Stimulated activated CD4-positive, alpha-beta T cell treated with anti-CD3 and anti-CD28 coated beads, Interleukin-4, amount 100 ng/mL, for 4 hours (primary cell): ENCODE measurements at places on chromosomes 2 and 18.

GRCh38 chr18:45373286-45373880 lies 241.9 kb upstream of the SLC14A2 start:
- DNase-seq = no peak

DNA sequence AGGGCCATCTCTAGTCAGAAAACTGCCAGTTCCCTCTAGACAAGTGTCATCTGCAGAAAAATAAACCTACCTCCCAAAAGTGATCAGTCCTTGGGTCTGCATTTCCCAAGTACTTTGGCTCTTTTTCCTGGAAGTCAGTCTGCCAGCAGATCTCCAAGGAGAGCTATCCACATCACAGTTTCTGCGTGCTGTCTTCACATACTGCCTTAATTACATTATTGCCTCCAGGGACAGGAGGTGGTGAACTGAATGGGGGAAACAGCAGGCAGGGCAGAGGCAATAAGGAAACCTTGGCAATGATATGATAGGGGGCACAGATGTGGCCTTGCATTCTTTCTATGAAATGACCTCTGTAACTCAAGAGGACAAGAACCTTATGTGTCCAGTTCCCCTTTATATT lies 105.9 kb upstream of the SIX2 start:
- DNase-seq = no peak

GRCh38 chr2:66761826-66762225 lies 326.9 kb downstream of the MEIS1 start:
- no peak for DNase-seq

DNA sequence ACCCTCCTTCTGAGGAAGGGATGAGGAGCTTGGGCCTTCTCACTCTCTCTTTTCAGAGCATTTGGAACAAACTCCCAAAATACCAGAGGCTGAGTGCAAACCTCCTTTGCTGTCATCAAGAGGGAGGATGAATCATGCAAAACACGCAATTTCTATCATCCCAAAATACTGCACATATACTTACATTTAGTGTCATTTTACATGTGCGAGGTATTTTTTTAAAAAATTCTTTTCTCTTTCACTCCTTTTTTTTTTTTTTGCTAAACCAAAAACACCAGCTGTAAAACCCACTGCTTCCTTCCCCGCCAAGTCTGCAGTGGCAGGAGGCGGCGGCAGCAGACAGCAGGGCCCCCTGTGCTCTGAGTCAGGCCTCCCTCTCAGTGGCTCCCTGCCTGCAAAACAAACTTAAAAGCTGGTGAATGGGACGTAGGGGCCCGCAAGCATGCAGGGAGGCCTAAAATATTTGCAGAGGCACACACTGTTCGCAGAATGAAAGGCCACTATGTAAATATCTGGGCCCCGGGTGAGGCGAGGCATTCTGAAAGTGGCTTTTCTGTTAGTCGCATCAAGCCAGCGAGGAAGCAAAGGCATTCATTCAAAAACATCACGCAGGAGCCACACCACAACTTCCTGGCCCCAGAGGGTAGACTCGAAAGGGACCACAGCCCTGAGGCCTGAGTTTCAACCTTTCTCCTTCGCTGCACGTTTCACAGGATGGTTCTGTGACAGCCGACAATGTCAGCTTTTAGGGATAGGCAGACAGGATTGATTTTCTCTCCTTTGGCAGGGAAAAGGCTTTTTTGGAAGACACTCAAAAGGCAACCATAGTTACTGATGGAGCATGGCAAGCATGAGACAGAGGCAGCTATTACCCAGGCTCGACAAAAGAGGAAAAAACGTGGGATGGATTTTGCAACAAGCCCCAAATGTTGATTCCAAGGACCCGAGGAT lies 73.4 kb downstream of the ACTR2 start:
- peak; percentile 62 for DNase-seq

DNA sequence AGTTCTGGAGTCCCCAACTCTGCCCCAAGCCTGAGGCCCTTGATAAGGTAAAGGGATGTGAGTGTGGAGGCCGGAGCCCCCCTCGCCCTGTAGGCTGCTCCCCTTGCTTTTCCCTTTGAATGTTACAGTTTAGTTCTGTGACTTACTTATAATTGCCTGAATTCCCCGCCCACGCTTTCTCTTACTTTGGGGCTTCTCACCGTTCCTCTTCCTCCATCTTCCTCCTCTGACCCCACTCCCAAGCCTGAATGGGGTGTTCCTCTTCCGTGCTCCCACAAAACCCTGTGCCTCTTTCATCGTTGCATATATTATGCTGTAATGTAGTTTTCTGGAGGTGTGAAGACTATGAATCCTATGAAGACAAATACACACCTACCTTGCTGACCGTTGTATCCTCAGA lies 15.0 kb upstream of the IL1RN start:
- no peak for DNase-seq

GRCh38 chr2:237171396-237171795 lies 85.7 kb downstream of the COPS8 start:
- no peak for DNase-seq

DNA sequence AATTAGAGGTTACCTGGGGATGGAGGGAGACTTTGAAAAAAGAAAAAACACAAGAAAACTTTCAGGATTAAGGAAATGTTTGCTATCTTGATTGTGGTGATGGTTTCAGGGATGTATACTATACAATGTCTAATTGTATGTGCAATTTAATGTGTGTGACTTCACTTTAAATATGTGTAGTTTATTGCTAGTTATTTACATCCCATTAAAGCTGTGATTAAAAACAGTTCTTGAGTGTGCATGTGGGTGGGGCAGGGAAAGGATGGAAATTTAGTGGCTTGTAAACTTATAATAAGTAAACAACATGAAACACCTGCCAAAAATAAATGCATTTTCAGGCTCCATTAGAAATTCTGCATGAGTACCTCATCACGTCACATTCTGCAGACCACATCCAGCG lies 167.0 kb downstream of the MYO5B start:
- no peak for DNase-seq

DNA sequence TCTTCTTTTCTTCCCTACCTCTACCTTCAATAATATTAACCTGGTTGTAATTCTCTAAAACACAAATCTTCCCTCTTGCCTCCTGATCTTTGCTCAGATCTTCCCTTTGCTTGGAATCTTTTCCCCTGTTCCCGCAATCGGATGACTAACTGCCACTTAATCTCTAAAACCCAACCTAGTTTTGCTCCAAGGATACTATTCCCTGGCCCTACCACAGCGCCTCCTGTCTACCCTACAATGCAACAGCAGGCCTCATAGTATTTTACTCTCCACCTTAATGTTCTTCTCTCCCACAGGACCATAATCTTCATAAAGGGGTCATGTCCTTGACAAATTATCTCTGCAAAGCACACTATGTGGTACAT lies 246.8 kb upstream of the TNP1 start:
- DNase-seq = no peak

- DNase-seq = no peak
Observed at GRCh38 chr2:603427-603826, 73.8 kb downstream of the TMEM18 start.

DNA sequence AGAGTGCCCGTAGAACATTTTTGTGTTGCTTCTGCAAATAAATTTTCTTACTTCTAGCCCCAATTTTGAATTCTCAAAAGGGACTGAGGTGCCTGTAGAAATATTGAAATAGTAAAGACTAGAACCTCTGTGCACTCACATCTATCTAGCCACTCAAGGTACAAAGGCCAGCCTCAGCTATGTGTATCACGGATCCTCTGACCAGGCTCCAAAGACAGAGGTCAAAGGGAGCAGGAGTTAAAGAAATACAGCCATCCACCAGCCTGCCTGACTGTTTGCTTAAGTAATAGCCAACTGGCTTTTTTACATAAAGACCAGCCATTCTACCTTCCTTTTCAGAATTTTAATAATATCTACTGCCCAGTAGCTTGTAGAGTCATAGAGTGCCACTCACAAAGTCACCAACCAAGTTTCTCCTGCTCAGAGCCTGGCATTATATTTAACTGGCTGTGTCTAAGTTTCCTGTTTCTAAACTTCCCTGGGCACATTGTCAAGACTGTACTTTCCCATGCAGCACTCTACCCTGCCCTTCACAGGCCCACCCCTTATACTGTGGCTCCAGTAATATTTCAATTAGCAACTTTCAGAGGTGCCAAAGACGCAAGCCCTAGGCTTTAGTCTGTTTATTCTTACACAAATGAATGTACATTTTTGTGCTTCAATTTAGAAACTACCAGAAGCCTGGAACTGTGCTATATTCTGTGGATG lies 338.3 kb upstream of the NT5C1B start:
- no peak for DNase-seq

- no peak for DNase-seq
Observed at GRCh38 chr18:22668496-22668895, 250.8 kb upstream of the CTAGE1 start.

- DNase-seq = no peak
Observed at GRCh38 chr18:74331404-74331803, 15.8 kb downstream of the C18orf63 start.

- no peak for DNase-seq
Observed at GRCh38 chr18:73670039-73670438, 477.6 kb downstream of the FBXO15 start.

- DNase-seq = peak; percentile 42
Observed at GRCh38 chr2:74499267-74499939, at the start of gene LBX2. Gene LBX2, minus strand, starts transcription at chr2:74499603. Its CDS starts 66 bp downstream, at chr2:74499537.

DNA sequence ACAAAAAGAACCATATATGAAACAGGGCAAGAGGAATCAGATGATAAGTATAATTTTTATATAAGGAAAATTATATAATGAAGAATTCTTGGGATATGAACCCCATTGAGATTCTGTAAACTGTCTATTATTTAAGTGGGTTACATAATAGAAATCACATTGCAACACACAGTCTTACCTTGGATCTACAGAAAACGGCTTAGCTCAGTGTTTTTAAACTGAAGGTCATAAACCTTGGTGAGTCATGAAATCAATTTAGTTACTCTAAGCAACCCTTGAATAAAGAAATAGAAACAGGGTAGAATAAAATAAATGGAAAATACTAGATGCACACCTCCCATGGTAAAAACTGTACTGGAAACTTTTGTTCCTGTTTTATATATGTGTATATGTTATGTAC lies 50.7 kb downstream of the METTL8 start:
- DNase-seq = no peak

- no peak for DNase-seq
Observed at GRCh38 chr2:557635-558301, 119.4 kb downstream of the TMEM18 start.

DNA sequence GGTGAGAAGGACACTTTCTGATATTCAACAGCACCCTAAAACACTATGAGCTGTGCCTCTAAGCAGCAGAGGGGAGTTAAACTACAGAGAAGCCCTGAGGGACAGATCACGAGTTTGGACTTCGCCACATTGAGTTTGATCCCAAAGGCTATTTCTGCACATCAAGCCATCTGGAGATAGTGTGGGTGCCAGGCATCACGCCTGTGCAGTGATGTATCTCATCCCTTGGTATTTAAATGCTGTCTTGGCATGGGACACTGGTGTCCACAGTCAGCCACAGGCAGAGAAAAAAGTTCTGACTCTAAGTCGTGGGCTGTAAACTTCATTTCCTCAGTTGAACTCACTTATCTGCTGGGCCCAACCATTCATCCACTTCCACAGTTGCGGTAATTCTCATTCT lies 742.3 kb upstream of the CELF4 start:
- no peak for DNase-seq

- DNase-seq = no peak
Observed at GRCh38 chr2:173159791-173160463, 84.3 kb downstream of the MAP3K20 start.

DNA sequence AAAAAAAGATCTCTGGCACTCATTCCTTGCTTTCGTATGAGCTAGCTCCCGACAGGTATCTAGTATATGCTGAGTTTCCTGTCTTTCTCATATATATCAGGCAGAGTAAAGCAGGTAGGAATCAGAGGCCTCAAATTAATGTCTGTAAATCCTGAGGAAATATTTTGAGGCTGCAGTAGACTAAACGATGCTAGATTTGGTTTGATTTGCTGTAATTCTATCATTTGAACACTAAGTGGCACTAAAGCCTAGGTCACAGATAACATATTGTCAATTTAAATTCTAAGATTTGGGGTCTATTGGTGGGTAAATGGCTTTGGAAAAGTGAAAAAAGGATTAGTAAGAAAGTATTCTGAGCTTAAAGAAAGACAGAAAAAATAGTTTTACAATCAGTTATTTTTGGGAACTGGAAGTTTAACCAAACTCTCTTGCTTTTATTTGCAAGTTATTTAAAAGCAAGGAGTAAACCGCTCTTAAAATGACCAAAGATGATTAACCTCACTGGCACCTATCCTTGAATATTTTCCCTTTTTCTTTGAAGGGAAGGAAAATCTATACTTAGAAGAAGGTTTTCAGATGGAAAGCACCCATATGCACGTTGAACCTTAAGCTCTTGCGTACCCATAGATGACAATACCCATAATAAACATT lies 37.6 kb upstream of the SLC4A10 start:
- DNase-seq = no peak
